GM04504 (cell line): ENCODE measurements at places on chromosomes 5 and 9.
A peak's percentile ranks its signal among the peaks of the same experiment; 100 is the strongest.

DNA sequence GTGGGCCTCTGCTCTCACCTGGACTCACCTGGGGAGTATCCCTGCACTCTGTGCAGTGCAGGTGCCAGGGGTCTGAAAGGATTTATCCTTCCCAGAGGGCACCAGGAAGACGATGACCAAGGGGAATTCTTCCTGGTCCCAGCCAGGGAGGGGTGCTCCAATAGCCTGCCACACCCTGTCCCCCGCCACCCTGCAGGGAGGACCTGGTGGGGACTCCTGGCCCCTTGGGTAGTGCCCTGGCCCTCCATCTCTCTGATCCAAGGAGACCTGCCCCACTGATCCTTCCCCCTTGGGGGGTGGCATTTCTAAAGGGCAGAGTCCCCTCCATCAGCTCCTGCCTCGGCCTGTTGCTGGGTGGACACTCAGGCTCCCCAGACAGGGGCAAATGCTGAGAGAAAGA, 70.7 kb downstream of the NTNG2 start:
- no peak for DNase-seq

DNA sequence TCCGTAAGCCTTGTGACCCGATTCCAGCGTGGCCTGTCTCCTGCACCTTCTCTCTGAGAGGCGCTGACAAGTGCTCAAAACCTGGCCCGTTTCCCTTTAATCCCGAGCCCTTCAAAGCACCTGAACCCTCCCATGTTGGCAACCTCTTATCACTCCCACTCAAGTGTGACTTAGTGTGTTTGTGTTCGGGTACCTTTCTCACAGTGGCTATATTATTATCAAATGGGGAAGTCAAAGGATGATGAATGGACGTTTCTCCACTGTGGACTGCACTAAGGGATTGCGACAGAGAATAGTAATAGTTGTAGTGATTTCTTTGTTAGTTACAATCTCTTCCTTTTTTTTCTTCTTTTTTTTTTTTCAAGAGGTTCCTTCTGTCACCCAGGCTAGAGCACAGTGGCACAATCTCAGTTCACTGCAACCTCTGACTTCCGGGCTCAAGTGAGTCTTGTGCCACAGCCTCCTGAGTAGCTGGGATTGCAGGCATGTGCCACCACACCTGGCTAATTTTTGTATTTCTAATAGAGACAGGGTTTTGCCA, 65.4 kb upstream of the TNFSF8 start:
- DNase-seq = no peak

DNA sequence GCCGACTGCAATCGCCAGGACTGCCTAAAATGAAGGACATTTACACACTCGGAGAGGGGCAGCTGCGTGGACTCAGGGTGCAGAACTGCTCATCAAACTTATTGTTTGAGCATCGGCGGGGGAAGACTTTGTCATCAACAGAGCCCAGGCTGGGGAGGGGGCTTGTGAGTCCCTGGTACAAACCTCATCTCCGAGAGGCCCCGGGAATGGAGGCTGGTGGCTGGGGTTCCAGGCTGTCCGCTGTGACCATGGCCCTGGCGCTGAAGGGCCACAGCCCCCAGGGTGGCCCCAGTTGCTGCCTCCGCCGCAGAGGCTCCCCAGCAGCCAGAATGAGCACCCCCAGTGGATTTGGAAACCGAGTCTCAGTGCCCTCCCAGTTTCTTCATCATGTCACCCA, 46.1 kb upstream of the RNU6ATAC start:
- DNase-seq = no peak

GRCh38 chr5:138536665-138537315, 6.2 kb downstream of the ETF1 start:
- no peak for DNase-seq

- no peak for DNase-seq
Observed at GRCh38 chr9:116209414-116210116, 56.0 kb downstream of the PAPPA start.

- no peak for DNase-seq
Observed at GRCh38 chr9:113499153-113499875, 35.8 kb downstream of the RGS3 start.

DNA sequence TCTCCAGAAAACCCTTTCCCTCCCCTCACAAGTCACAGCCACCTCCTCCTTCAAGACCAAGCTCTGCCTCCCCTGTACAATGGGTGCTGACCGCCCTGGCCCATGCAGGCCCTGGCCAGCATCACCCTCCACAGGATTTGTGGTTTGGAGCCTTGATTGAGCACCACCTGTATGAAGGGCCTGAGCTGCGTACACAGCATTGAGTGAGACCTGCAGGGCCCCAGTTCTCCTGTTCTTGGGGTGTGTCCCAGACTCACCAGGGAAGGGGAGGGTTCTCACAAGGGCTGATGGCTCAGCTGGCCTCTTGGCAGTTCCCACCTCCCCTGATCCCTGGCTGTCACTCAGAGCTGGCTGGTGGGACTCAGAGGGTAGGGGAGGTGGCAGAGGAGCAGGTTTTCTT, 63.7 kb upstream of the IER5L start:
- no peak for DNase-seq

DNA sequence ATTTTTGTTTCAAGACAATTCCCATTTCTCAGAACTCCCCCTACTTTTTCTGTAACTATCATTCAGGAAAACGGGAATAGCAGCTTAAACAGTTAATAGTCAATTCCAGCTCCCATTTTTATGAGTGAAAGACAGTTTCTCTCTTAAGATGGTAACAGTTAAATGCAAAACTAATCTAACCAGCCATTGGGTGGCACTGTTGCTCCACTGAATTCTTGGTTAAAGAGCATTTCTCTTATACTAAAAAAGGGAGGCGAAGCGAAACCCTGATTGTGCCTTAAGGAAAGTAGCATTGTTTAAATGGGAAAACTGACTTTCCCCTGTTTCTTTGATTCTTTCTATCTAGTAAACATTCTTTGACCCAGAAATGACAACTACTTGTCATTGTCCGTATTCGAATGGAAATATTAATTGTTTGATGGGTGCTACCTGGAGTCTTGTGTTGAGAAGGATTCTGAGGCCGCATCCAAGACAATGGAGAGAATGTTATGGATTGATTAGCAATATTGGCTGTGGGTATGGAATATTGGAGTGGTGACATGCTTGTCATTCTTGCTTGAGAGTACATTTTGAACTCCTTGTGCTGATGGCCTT, 507.8 kb downstream of the MAT2B start:
- peak; percentile 5 for DNase-seq

GRCh38 chr9:73962792-73963191, 534.3 kb upstream of the RORB start:
- DNase-seq = no peak

DNA sequence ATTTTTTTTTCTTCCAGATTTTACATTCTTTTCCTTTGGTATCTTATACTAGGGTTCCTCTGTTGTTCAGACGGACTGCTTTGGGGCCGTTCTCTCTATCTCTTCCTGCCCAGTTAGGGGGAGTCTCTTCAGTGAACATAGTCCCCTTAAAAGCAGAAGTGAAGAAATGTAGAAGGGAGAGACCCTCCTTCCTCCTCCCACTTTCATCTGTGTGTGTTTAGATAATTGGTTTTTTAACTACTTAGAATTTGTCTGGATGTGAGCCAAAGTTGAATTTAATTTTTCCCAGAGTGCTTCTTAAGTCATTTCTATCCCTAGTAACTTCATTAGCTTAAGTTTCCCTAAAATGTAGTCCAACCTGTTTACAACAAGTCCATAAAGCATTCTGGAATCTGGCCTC, 167.5 kb downstream of the HACD4 start:
- DNase-seq = no peak

GRCh38 chr9:8492024-8492423, 692.4 kb upstream of the DMAC1 start:
- no peak for DNase-seq

- DNase-seq = no peak
Observed at GRCh38 chr9:119234636-119235035, 134.6 kb downstream of the BRINP1 start.

GRCh38 chr5:909994-910768, 17.5 kb downstream of the TRIP13 start:
- no peak for DNase-seq

- DNase-seq = no peak
Observed at GRCh38 chr9:84937180-84937579, 267.7 kb downstream of the NTRK2 start.
